ENCODE measurements at places on chromosomes 16 and 17.

- DNase-seq, result peak; percentile 20
Observed at GRCh38 chr17:40124279-40125141, 2.7 kb downstream of the MSL1 start.

DNA sequence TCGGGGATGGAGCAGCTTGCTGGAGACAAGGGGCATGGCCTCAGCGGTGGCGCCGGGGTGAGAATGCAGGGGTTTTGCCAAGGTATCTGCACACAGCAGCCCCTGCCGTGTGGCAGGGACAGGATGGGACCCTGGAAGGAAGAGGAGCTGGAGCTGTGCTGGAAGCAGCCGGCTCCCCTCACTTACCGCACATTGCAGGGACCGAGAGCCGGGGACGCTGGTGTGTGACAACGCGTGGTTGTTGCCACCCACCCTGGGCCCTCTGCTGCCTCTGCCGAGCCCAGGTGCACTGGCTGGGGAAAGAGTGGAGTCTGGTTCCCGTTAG is 3.0 kb downstream of the NUBP2 start:
- no peak for DNase-seq

DNA sequence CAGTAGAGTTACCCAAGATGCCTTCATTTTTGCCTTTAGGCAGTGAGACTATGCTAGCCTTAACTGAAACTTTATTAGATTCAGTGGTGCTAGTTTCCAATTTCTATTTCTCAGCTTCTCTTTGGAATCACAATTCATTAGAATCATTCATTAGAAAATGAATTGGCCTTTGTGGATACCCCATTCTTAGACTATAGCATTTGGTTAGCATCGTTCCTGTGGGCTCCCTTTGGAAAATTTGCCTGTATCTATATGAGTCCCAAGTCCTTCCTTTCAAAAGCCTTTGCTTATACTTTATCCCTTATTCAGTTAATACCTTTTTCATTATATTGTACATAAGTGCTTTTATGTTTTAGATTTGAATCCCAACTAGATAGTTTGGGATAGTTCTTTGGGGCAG is 187.0 kb upstream of the TBX2 start:
- DNase-seq, result no peak

DNA sequence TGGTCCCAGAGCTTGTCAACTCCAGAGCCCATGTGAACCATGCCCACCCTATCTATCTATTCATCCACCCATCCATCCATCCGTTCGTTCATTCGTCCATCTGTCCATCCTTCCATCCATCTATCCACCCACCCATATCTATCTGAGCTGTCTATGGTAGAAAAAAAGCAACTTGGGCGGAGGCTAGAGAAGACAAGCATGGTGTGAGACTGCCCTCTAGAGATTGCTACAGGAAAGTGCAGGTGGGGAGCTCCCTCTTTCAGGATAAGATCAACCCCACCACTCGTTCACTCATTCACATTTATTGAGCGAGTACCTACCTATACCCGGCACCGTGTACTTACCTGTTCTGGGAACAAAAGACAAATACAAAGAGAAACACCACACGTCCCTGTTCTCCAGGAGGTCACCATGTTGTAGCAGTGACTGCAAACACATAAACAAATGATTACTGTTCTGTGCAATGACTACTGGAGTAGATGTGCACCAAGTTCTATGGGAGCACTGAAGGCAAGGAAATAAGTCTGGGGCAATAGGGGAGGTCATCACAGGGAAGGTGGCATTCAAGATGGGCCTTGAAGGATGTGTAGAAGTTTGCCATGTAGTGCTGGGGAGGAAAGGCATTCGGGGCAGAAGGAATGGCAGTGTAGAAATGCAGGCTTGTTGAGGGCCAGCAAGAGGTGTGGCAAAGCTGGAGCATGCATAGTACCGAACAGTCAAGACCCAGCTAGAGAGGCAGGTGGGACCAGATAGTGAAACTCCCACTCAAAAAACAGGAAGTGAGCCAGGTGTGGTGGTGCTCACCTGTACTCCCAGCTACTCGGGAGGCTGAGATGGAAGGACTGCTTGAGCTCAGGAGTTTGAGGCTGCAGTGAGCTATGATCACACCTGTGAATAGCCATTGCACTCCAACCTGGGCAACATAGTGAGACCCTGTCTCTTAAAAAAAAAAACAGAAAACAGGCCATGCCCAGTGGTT is 13.4 kb upstream of the ATP5MC1 start:
- peak; percentile 59 for DNase-seq

DNA sequence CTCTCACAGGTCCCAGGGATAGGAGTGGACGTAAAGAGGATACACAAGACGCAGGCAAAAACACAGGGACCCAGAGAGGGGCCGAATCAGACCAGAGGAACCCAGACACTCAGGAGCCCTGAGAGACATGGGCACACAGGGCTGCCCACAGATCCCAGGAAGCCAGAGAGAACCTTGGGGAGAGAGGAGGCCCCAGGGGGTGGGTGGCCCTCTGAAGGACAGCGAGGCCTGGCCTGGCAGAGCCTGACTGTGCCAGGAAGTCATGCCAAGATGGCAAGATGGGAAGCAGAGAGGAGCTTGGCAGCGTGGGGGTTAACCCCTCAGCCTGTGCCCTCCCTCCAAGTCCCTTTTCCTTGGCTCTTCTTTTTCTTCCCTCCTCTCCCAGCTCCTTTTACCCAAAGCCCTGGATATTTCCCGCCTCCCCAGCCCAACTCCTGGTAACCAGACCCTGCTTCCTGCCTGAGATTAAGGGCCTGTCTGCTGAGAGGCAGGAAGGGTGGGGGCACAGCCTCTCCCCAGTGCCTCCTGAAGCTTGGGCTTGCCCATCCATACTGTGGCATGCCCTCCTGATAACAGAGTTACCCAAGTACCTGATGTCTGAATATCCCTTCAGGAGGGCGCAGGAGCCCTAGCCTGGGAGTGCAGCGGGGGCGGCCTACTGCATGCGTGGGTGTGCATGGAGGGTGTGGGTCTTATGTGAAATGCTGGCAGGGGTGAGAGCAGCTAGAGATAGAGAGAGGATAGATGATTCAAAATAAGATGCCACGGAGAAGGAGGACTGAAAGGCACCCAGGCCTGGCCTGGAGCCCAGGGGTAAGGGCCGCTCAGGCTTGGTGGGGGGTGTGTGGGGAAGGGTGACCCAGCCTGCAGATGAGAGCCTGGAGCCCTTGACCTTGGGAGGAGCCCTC is 6.0 kb upstream of the TBX21 start:
- no peak for DNase-seq

DNA sequence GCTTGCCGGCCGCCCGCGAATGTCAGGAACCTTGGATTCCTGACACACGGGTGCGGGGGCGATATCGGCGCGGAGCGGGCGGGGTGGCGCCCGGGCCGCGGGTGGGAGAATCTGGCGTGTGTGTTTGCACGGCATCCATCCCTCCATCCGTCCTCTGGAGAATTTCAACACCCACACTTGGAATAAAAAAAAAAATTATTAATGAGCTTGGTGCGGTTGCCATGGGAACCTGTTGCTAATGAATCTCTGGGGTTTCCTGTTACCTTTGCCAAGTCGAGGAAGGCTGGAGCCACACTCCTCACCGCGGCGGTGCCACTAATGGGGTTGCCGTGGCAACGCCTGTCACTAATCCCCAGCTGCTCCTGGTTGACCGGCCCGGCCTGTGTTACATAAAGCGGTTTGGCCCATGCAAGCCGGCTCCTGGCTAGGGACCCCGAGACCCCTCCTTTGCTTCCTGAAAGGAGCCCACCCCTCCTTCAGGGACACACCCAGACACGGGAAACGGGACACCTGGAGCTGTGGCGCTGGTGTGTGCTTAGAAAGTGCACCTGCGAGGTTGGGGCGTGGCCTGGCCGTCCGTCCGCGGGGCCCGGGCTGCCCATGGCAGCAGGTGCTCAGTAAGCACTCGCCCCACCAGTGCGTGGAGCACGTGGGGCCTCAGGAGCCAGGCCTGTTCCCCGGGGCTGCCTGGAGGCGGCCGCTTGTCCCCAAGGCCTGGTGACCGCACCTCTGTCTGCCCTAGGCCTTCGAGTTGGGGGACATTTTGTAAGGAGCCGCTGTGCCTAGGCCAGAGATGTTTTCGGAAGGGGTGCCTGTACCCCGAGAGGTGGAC is 14.6 kb downstream of the CACNA1H start:
- DNase-seq, result peak; percentile 70

- no peak for DNase-seq
Observed at GRCh38 chr17:32654324-32654723, 167.5 kb downstream of the CDK5R1 start.

- DNase-seq, result peak; percentile 92
Observed at GRCh38 chr17:1627982-1628855, at the start of gene SLC43A2. TSS of gene SLC43A2 (minus strand) at chr17:1628834. CDS start at chr17:1627874, 960 bp downstream.

DNA sequence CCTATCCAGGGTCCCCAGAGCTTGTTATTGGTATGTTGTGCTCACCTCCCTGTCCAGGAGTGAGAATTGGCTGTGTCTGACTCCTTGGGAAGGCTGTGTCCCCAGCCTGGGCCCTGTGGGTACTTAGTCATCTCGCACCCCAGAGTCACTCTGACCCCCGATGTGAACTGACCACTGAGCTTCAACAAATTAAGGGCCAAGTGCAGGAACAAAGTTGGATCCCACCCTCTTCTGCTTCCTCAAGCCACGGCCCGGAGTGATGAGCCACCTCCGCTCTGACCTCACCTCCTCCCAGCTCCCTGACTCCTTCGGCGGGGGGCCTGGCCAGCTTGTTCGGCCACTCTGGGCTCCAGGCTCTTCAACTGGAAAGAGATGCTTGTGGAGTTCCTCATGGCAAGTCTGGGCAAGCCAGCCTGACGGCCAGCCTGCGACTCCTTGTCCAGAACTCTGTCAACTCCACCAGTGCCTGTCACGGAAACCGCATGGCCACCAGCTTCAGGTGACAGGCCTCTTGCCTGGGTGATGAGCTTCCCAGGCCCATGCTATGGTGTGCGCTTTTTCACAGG is 22.3 kb upstream of the MPRIP start:
- no peak for DNase-seq

DNA sequence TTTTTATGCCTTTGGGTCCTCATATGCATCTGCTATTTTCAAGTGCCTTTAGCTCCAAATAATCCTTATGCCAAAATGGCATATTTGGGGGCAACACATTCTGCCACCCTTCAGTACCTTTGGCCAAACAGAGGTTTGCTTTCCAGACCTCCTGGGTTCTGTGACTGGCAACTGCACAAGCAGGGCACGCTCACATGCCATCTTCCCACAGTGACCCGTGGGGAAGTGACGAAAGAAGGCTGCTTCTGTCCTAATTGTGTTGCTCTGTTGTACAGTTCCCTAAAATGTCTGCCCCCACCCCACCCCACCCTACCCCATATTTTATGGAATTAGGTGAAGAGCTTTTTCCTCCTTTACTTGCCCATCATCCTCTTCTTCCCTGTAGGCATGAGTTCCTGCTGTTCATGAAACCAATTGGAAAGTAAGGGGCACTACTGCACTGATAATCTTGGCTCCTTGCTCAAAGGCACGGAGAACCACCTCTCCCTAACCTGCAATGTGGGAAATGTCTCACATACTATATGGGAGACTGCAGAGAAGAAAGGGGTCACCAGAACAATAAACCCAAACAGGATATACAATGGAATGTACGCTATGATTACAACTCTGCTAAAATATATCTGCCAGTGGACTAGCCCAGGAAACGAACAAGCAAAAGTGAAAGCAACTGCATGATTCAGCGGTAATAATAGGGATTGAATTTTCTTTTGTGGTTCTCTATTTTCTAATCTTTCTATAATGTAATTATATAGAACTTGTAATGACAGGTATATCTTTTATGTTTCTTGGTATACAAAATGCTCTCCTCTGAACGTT is 3.3 kb upstream of the SLFN12L start:
- DNase-seq, result no peak

- DNase-seq, result peak; percentile 59
Observed at GRCh38 chr16:87201052-87201451, 116.1 kb downstream of the C16orf95 start.

GRCh38 chr17:78089576-78090281 is 38.8 kb downstream of the TMC6 start:
- peak; percentile 56 for DNase-seq

DNA sequence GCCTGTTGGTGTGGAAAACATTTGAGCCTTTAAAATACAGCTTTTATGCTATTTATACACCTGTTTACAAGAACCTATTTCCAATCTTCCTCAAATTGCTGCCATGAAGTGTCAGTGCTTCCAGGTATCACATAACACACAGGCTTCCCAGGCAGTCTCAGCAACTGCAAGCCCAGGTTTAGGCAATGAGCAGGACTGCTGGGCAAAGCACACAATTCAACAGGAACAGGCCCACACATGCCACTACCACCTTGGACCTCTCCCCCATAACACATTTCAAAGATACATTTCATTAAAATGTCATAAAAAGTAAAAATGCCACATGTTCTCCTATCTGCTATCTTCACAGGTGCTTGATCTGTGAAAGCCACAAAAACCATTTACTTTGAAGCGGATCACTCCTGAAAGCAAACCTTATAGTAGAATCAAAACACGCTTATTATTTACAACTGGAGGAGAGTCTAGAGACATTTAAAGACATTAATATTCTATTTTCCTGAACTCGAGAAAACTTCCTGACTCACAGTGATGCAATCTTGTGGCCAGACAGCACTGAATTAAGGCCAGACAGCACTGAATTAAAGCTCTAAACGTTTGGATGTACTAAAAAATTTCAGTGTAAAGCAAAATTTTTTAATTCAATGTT is 31.5 kb downstream of the ANKFY1 start:
- DNase-seq, result no peak

GRCh38 chr16:4870138-4870671 is 22.9 kb downstream of the UBN1 start:
- no peak for DNase-seq

- no peak for DNase-seq
Observed at GRCh38 chr17:2695243-2695960, 16.2 kb downstream of the CLUH start.

DNA sequence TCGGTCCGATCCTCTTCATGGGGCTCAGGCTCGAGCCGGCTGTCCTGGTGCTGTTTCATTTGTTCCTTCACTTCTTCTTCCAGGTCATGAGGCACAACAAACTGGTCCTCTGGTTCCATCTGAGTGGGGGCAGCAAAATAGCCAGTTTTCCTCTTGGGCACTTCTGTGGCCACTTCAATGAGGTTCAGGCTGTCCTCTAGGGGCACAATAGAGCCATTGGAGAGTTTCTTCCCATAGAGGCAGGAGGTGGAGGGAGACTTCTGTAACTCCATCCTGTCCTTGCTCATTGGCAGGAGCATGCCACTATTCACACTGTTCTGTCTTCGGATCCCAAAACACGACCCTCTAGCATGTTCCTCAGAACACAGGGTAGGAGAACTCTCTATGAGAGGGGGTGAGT is 22.9 kb downstream of the MARVELD3 start:
- no peak for DNase-seq

GRCh38 chr17:49748791-49749190 is 15.1 kb downstream of the FAM117A start:
- no peak for DNase-seq

- DNase-seq, result peak; percentile 60
Observed at GRCh38 chr17:7217113-7217987, 2.3 kb downstream of the DLG4 start.
